Mesothelial cell of epicardium (in vitro differentiated cells): ENCODE measurements at places on chromosomes 6 and 20. TPM values are rescaled to one million over a fixed set of nuclear protein-coding genes. Genes with fewer than 3 reads are reported as not detected.

C20orf141 gene
- not detected in 3 replicates for total RNA-seq

LY6G6C gene
- total RNA-seq, result 0.89 to 1.4 TPM (median 1.3 TPM) in 3 replicates

SLC22A7 gene
- not detected in 3 replicates for total RNA-seq

KCNK17 gene
- total RNA-seq, result not detected in 3 replicates

DNA sequence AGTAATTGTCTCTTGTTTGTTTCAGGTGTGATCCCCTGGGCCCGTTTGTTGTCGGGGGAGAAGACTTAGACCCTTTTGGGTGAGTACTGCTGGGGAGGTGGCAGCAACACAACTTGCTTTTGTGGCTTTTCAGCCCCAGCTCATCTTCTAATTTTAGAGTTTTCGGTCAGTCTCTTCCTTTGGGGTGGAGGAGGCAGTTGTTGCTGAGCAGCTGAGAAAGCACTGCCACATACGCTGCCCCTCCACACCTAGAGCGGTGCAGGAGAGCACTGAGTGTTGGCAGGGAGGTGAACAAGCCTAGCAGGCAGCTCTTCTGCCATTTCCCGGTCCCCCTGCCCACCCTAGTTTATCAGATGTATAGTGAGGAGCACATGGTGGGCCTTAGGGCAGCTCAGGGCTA, 21.7 kb downstream of the TMEM74B start:
- no peak for DNase-seq
- no peaks in the 10 kb centered on the region for H3K4me1 ChIP-seq
- peaks cover 51% of the 10 kb centered on the region for H3K36me3 ChIP-seq
- no peaks in the 10 kb centered on the region for H3K27me3 ChIP-seq
- no peak overlapping the region for H3K27ac ChIP-seq

GRCh38 chr20:36318166-36318565, 12.0 kb downstream of the DLGAP4 start:
- H3K27ac ChIP-seq, result no peak overlapping the region
- no peak overlapping the region for H3K4me3 ChIP-seq
- peaks cover 22% of the 10 kb centered on the region for H3K27me3 ChIP-seq
- DNase-seq, result no peak
- no peaks in the 10 kb centered on the region for H3K4me1 ChIP-seq

DNA sequence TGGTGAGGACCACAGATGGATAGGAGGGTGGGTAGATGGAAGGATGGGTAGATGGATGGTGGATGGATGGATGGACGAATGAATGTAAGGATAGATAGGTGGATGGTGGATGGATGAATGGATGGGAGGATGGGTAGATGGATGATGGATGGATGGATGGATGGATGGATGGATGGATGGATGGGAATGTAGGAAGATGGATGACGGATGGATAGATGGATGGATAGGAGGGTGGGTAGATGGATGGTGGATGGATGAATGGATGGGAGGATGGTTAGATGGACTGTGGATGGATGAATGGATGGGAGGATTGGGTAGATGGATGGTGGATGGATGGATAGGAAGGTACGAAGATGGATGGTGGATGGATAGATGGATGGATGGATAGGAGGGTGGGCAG, 51.1 kb downstream of the BPIFB1 start:
- no peaks in the 10 kb centered on the region for H3K36me3 ChIP-seq
- DNase-seq, result no peak
- H3K4me3 ChIP-seq, result no peak overlapping the region

DNA sequence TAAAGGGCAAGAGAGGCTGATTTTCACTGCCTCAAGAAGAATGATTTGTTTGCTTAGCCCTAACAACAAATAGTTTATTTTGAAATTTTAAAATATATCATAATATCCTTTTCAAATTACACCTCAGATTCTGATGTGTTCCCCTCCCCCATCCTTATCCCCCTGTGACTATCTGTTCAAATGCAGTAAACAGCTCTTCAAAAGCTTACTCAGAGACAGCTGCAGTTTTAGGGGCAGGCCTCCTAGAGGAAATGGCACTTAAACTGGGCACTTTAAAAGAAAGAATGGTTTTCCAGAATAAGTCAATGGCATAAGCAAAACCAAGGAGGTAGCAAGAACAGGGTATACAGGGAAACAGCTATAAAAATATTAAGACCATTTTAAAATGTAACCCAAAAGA, 118.6 kb upstream of the UST start:
- H3K4me1 ChIP-seq, result peaks cover 11% of the 10 kb centered on the region
- H3K27ac ChIP-seq, result no peak overlapping the region
- no peak overlapping the region for H3K4me3 ChIP-seq
- H3K36me3 ChIP-seq, result no peaks in the 10 kb centered on the region
- DNase-seq, result no peak
- no peaks in the 10 kb centered on the region for H3K27me3 ChIP-seq
